ENCODE measurements at places on chromosomes 5 and 9.

DNA sequence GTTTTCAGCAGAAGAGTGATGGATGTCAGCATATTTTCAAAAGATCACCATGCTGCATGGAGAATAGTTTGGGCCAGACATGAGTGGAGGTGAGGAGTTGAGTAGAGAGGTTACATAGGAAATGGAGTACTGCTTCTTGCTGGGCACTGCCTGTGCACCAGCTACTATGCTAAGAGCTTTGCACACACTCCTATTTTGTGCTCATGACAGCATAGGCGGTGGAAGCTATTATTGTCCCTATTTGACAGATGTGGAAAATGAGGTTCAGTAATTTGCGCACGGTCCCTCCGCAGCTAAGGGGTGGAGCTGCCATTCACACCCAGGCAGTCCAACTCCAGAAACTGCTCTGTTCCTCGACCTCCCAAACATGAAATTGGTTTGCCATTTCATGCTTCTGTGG is 67.8 kb downstream of the ENTREP1 start:
- DNase-seq = no peak

GRCh38 chr5:9596824-9597223 is 33.3 kb downstream of the TAS2R1 start:
- no peak for DNase-seq

- DNase-seq = no peak
Observed at GRCh38 chr5:31270396-31270795, 76.9 kb downstream of the CDH6 start.

DNA sequence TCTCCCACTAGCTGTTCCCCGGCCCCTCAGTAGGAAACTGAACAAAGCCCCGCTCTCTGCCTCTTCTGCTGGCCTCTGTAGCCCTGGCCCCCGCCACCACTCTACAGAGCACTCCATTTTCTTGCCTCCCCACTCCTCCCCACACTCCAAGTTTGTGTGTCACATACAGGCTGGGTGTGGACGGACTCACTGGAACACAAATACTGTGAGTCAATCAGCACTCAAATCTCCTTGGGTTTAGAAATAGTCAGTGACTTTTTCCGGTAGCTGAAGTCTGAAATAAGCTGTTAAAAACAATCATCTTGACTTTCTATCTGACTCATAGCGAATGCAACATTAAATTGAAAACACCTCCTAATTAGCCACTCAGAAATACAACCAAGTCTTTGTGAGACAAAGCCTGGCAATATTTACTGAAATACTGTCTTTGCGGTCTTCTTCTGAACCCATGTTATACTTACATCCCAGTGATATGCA is 122.5 kb downstream of the LHFPL2 start:
- DNase-seq = no peak

DNA sequence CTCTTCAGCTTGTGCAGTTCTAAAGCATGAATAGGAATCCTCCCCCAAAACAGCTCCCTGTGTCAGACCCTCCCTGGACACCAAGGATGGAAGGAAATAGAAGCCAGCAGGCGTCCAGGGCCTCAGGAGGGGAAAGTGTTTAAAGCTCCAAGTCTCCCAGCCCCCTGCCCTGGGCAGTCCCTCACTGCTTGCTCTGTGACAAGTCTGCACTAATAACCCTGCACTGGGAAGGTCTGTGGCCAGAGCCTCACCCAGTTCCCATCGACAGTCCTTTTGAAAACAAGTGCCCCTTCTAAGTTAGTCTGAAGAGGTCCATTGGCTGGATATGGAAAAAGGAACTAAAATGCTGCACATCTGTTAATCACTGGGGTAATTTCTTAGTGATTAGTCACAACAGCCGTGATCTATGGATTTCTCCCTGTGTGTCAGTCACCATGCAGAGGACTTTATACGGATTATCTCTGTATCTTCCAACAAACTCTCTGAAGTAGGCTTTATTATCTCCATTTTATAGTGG is 195.3 kb downstream of the FBXL7 start:
- DNase-seq = no peak
